ENCODE measurements at places on chromosomes 1 and 21.

DNA sequence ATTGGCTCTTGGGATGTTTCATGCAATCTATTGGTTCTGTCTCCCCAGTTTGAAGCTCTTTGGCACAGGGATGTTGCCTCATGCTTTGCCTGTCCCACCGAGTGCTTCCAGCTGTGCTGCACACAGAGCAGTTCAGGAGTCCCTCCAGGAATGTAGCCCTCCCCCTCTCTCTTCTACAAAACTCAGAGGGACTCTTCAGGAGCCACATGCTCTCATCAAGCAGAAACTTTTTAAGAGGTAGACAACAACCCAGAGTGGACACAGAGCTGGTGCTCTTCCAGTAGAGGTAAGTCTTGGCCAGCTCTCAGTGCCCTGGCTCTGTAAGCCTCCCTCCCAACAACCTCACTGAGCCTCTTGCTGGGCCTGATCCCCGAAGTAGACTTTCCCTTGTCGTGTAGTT, 11.6 kb upstream of the ZNF697 start:
- DNase-seq, result no peak

GRCh38 chr1:177809819-177810218, 160.0 kb downstream of the SEC16B start:
- DNase-seq, result no peak

DNA sequence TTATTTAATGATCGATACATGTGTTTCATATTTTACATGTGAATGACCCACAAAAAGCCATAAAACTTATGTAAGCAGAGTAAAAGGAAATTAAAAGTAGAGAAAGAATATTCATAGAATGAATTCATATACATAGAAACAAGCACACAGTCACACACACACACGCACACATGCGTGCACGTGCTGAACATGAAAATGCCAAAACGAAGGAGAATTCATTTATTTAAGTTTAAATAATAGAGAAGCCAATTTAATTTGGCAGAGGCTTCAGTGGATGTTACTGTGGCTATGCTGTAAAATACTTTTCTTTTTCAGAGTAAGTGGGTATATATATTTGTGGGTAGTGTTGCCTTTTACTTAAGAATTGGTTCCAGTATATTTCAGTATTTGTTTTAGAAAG, 145.0 kb upstream of the C21orf91 start:
- no peak for DNase-seq

GRCh38 chr1:16924919-16925477, 3.3 kb downstream of the CROCC start:
- DNase-seq, result no peak

- no peak for DNase-seq
Measured at GRCh38 chr1:3064901-3065300, 4.1 kb upstream of the PRDM16 start.

DNA sequence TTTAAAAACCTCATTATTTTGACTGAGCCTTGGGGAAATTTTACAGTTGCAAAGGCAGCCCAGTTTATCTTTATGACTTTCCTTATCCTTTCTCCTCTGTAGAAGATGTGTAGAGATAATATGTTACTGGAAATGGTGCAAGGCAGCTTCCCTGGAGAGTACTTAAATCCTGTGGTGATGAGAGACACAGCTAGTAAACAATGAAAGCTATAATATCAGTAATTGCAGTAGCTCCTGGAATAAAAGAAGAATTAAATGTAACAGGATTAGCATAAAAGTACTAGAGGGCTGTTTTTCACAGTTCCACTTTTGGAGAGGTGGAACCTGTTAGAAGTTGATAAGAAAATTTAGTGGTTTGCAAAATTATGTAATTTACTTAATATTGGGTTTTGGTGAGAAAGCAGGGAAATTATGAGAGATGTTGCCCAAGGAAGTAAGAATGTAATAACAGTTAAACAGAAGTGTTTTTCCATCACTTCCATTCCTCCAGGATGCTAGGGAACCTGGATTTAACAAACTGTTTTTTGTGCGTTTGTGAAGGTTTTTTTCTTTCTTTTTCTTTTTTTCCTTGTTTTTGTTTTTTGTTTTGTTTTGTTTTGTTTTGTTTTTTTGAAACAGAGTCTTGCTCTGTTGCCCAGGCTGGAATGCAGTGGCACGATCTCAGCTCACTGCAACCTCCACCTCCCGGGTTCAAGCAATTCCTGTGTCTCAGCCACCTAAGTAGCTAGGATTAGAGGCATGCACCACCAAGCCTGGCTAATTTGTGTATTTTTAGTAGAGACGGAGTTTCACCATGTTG, 15.7 kb upstream of the EDEM3 start:
- DNase-seq, result no peak

- DNase-seq, result no peak
Measured at GRCh38 chr1:3133686-3134085, 64.7 kb downstream of the PRDM16 start.

DNA sequence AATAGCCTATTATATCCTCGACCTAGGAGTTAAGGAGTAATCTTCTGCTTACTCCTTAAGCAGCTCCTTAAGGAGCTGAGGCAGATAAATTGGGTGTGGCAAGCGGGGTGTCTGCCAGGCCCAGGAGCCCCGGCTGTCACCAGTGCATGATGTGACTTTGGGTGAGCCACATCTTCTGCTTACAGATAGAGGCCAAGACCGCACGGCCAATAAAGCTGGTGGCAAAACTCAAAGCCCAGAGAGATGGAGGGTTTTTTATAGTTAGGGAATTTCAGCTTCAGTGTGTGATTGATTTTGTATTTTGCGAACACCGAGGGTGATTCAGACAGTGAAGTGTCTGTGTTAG, 9.8 kb downstream of the MX2 start:
- DNase-seq, result no peak

DNA sequence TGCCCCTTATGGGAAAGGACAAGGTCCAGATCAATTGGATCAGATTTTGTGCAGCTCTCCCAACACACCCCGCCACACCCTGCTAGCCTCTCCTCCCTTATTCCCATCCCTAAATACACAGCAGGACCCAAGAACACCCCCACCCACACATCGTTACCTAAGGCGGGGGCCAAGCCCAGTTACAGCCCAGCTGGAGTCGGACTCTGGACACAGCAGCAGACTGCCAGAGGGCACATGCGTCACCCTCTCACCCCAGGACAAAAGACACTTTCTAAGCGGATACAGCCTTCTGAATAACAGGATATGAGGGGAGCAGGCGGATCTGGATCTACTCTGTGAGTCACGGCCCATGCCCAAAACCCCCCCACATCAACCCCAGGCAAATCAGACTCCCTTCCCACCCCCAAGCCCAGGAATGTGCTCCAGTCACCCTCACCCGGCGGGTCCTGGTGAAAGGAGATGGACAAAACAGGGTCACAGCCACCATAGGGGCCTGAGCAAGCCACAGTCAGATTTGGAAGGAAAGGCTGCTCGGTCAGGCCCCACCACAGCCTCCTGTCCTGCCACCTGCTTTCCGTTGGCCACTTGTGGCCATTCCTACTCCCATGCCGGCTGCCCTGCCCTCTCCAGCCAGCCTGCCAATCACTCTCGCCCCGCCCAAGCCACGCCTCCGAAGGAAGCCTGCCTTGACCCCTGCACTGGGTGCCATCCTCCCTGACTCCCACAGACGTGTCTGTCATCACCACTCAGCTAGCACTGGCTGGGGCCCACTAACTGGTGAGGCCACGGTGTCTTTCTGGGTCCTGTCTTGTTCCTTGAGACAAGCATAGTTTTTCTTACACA, 4.0 kb downstream of the S100A16 start:
- no peak for DNase-seq

DNA sequence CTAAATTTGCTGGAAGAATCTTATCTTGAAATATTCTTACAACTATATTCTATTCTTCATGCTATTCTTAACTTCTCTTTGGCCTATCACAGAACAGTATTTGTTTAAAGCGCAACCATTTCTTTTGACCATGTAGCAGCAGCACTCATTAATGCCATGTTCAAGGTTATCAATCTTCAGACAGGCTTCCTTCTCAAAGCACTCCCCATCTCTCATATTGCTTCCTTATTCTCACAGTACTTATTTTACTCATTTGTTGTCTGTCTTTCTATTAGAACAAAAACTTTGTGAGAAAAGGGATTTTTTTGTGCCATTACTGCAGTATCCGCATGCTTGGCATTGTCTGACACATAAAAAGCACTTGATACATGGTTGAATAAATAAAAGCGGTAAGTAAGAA, 89.7 kb downstream of the ATP1B1 start:
- no peak for DNase-seq
